ENCODE measurements at places on chromosomes 7 and 10.
A peak's percentile ranks its signal among the peaks of the same experiment; 100 is the strongest.

GRCh38 chr7:84701524-84702306, 485.1 kb downstream of the SEMA3D start:
- ATAC-seq = no peak

GRCh38 chr10:97270523-97271154, 21.8 kb downstream of the ARHGAP19 start:
- ATAC-seq = no peak

- no peak for ATAC-seq
Observed at GRCh38 chr10:33434933-33435332, 100.5 kb upstream of the NRP1 start.

- ATAC-seq = peak; percentile 92
Observed at GRCh38 chr7:10706875-10707493, 266.7 kb upstream of the PHF14 start.

DNA sequence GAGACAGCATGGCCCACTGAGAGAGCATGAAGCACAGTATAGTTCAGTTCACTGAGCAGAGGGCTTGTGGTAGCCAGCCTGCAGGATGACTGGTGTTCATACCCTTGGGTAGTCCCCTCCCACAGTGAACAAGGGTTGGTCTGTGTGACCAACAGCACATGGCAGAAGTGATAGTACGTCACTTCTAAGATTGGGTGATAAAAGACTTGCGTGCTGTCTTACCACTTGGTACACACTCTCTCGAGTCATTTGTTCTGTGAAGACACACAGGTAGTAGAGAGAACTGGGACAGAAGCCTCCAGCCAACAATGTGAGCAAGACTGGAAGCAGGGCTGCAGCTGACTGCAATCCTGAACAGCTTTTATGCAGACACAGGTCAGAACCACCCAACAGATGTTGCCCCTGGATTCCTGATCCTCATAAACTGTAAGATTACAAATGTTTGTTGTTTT, 14.6 kb downstream of the EPC1 start:
- peak; percentile 100 for ATAC-seq

- peak; percentile 92 for ATAC-seq
Observed at GRCh38 chr10:23413629-23414089, 25.2 kb upstream of the OTUD1 start.

GRCh38 chr7:159130199-159130775, 14.4 kb downstream of the VIPR2 start:
- ATAC-seq = no peak

GRCh38 chr10:124403548-124403947, 15.2 kb downstream of the OAT start:
- ATAC-seq = peak; percentile 90

DNA sequence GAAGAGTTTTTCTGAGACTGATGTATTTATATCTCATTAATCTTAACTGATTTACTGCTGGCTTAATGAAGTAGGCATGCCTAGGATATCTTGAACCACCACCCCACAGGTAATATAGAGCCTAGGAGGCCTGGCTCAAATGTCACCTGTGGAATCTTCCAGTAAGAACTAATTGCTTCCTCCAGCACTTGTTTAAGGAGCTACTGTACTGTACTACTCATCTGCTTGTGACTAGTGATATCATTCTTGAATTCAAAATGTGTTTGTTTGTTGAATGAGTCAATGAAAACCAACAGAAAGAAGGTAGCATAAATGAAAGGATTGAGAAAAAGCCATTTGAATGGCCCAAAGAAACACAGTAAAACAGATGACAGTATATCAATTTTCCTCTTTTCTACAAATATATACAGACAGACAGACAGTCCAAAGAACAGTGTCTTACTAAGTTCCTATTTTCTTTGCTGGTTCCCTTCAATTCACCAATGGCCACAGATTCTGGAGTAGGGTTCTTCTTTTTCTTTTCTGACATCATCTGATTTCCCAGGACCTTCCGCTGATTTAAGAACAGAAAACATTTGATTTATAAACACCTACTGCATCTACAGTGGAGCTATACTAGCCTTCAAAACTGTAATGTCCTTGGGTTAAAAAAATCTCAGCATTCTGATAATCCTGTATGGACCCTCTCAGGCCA, 43.7 kb upstream of the SLIT1 start:
- no peak for ATAC-seq

All from stimulated activated memory B cell treated with anti-CD40 and anti-IgM and Interleukin-4, amounts not matched to agents 10 μg/mL and 1 μg/mL and 100 μg/mL, for 72 hours (primary cell).